Hepatocyte (in vitro differentiated cells): ENCODE measurements at places on chromosomes 3 and 15. TPM values are rescaled to one million over a fixed set of nuclear protein-coding genes. Genes with fewer than 3 reads are reported as not detected.
A peak's percentile ranks its signal among the peaks of the same experiment; 100 is the strongest.

- DNase-seq = peak; percentile 78
- no peaks in the 10 kb centered on the region for H3K36me3 ChIP-seq
- no peaks in the 10 kb centered on the region for H3K27me3 ChIP-seq
- H3K4me3 ChIP-seq = peak overlapping the region; percentile 76
- H3K4me1 ChIP-seq = peaks cover 16% of the 10 kb centered on the region
These were observed 386 bp downstream of the SQOR start for GRCh38 chr15:45635191-45635638.

GRCh38 chr3:182058488-182058887 lies 346.8 kb downstream of the SOX2 start:
- no peaks in the 10 kb centered on the region for H3K36me3 ChIP-seq
- no peaks in the 10 kb centered on the region for H3K27me3 ChIP-seq
- H3K4me1 ChIP-seq = no peaks in the 10 kb centered on the region
- H3K4me3 ChIP-seq = no peak overlapping the region
- DNase-seq = no peak

DNA sequence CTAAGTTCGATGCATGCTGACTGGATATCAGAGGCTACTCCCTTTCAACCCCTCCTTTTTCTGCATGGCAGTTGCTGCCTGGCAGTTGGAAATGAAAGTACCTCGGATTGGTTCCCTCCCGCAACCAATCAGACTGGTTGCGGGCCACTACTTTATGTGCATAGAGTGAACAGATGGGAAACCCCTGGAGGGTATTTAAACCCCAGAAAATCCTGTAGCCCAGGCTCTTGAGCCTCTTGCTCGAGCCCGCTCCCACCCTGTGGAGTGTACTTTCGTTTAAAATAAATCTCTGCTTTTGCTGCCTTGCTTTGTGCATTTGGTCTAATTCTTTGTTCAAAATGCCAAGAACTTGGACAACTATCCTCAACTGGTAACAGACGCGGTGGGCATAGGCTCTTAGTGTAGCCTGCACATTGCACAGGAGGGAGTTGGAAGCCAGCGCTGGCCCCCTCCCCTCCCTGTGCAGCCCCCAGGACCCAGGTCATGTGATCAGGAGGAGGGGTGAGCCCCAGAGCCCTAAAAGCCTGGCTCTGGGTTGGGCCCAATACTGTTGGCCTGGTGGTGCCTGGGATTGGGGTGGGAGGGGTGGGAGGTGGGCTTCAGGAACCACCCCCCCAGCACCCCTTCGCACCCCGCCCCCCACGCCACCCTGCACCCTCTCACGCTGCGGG lies 26.8 kb downstream of the RHCG start:
- DNase-seq = no peak
- peaks cover 18% of the 10 kb centered on the region for H3K27me3 ChIP-seq
- no peaks in the 10 kb centered on the region for H3K36me3 ChIP-seq
- no peaks in the 10 kb centered on the region for H3K4me1 ChIP-seq
- no peak overlapping the region for H3K4me3 ChIP-seq
- H3K27ac ChIP-seq = no peak overlapping the region

- no peaks in the 10 kb centered on the region for H3K4me1 ChIP-seq
- H3K36me3 ChIP-seq = no peaks in the 10 kb centered on the region
- H3K27me3 ChIP-seq = no peaks in the 10 kb centered on the region
- H3K4me3 ChIP-seq = no peak overlapping the region
These were observed 99.2 kb upstream of the PSMD6 start for GRCh38 chr3:64122476-64122875.

DNA sequence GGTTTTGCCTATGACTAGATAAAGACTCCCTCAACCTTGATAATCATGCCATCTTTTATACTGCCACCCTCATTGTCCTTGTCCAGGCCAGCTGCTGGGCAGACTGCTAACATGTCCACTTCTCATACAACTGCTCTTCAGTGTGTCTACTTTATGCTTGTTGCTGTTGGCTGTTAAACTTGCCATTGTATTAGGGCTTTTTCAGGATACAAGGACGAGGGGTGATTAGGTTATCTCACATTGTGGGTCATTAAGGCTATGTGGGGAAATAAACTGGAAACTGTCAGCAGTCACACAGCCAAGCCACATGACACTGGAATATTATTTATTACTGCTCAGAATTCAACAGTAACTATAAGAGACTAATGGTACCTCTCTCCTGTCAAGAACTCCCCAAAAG lies 36.1 kb downstream of the STARD9 start:
- H3K36me3 ChIP-seq = no peaks in the 10 kb centered on the region
- no peaks in the 10 kb centered on the region for H3K27me3 ChIP-seq
- no peak overlapping the region for H3K27ac ChIP-seq
- peaks cover 3% of the 10 kb centered on the region for H3K4me1 ChIP-seq
- no peak for DNase-seq

DNA sequence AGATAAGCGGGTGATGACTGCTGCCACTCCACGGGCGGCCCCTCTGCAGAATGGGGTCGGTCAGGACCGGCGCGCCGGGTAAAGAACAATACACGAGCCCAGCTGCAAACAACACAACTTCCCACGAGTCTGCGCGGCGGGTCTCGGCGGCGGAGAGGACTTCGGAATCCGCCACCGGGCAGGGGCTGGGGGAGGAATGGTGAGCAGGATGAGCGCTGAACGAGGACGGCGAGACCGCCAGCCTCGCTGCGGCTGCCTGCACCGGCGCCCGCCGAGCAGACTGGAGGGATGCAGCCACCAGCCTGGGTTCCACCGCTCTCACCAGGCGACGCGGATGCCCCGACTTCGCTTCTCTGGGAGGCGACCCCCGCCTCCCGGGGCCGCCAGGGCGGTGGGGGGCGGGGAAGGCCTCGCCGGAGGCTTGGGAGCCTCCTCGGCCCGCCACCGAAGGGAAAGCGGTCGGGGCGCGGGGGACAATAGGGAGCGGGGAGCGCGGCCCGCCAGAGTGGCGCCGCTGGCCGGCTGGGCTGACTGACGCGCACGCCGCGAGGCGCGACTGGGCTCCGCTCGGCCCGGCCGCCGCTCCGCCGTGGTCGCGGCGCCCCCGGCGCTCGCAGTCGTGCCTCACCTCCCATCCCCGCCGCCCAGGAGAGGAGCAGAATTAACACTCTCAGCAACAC lies 515 bp downstream of the ADAM10 start:
- H3K4me1 ChIP-seq = peaks cover 15% of the 10 kb centered on the region
- peak; percentile 78 for DNase-seq
- no peaks in the 10 kb centered on the region for H3K27me3 ChIP-seq
- peak overlapping the region; percentile 98 for H3K27ac ChIP-seq
- H3K4me3 ChIP-seq = peak overlapping the region; percentile 78

- DNase-seq = no peak
- no peaks in the 10 kb centered on the region for H3K27me3 ChIP-seq
- no peak overlapping the region for H3K4me3 ChIP-seq
- H3K27ac ChIP-seq = no peak overlapping the region
These were observed 70.3 kb upstream of the SMAD3 start for GRCh38 chr15:66994927-66995656.

GRCh38 chr3:64625381-64625780 lies 62.4 kb downstream of the ADAMTS9 start:
- H3K4me1 ChIP-seq = no peaks in the 10 kb centered on the region
- DNase-seq = no peak
- no peaks in the 10 kb centered on the region for H3K36me3 ChIP-seq

DNA sequence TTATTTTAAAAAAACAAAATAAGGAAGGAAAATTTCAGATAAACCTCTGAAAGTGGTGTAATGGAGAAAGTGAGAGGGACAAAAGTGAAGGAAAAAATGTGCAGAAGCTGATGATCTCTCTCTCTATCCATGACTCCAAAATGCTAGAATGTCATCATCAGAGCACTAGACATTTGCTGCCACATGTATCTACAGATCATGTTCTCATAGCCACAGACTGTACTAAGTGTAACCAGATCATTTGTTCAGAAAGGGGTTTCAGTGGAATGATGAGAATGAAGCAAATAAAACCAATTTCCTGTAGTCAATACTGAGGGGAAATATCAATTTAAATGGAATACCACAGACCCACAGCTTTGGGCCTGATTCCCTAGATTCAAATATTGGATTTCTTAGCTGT lies 104.3 kb upstream of the CHMP2B start:
- DNase-seq = no peak
- no peak overlapping the region for H3K27ac ChIP-seq
- H3K4me3 ChIP-seq = no peak overlapping the region
- H3K27me3 ChIP-seq = no peaks in the 10 kb centered on the region
- H3K36me3 ChIP-seq = no peaks in the 10 kb centered on the region

DNA sequence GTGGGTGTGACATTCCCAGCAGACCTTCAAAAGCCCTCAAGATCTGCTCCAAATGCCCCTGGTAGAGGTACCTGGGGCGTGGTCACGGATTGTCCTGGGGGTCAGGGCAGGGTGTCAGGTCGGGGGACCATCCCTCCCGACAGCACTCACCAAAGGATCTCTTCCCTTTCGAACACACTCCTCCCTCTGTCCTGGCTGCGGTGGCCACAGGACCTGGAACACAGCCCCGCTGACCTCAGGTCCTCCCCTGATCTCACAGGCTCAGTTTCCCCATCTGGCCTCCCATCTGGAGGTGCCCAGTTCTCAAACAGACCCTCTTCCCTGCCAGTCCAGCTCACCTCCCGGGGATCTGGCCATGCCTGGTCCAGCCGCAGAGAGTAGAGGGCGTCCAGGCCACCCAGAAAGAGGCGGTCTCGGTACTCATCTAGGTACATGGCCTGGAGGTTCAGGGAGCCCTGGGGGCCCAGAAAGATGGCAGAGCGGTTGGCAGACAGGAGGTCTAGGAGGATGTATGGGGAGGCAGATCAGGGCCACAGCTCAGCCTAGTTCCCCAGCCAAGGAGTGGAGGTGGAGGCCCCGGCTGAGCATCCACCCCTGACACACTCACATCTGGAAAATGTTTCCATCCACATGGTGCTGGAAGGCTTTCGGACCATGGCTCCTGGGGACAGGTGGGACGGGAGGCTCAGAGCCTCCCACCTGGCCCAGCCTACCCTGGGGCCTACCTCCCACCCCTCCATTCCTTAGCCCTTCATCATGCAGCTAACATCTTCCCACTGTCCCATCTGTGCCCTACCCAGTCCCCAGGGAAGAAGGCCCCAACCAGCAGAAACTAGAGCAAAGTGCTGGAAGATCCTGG lies 2.3 kb downstream of the SEMA3G start:
- no peaks in the 10 kb centered on the region for H3K36me3 ChIP-seq
- no peaks in the 10 kb centered on the region for H3K4me1 ChIP-seq
- H3K4me3 ChIP-seq = no peak overlapping the region
- H3K27me3 ChIP-seq = no peaks in the 10 kb centered on the region
- no peak overlapping the region for H3K27ac ChIP-seq
- no peak for DNase-seq

GRCh38 chr15:67372543-67372942 lies 118.0 kb downstream of the IQCH start:
- H3K4me3 ChIP-seq = no peak overlapping the region
- H3K36me3 ChIP-seq = no peaks in the 10 kb centered on the region
- no peak for DNase-seq
- no peak overlapping the region for H3K27ac ChIP-seq
- no peaks in the 10 kb centered on the region for H3K4me1 ChIP-seq
- no peaks in the 10 kb centered on the region for H3K27me3 ChIP-seq

- H3K27ac ChIP-seq = no peak overlapping the region
- no peaks in the 10 kb centered on the region for H3K36me3 ChIP-seq
- DNase-seq = no peak
- H3K4me3 ChIP-seq = no peak overlapping the region
These were observed 92.4 kb downstream of the MEGF11 start for GRCh38 chr15:66161108-66161507.

- H3K4me1 ChIP-seq = no peaks in the 10 kb centered on the region
- H3K27me3 ChIP-seq = peaks cover 10% of the 10 kb centered on the region
- DNase-seq = no peak
- H3K27ac ChIP-seq = no peak overlapping the region
- no peak overlapping the region for H3K4me3 ChIP-seq
These were observed 131.0 kb downstream of the RPLP1 start for GRCh38 chr15:69583626-69584025.

- no peak for DNase-seq
- H3K27ac ChIP-seq = no peak overlapping the region
- H3K27me3 ChIP-seq = no peaks in the 10 kb centered on the region
- H3K36me3 ChIP-seq = no peaks in the 10 kb centered on the region
- no peaks in the 10 kb centered on the region for H3K4me1 ChIP-seq
These were observed 232.3 kb downstream of the SNRPN start for GRCh38 chr15:25186906-25187645.

GRCh38 chr3:157094301-157094700 lies 65.6 kb downstream of the CCNL1 start:
- H3K27me3 ChIP-seq = no peaks in the 10 kb centered on the region
- H3K4me1 ChIP-seq = peaks cover 10% of the 10 kb centered on the region
- DNase-seq = no peak
- peak overlapping the region; percentile 50 for H3K27ac ChIP-seq
- H3K36me3 ChIP-seq = no peaks in the 10 kb centered on the region

DNA sequence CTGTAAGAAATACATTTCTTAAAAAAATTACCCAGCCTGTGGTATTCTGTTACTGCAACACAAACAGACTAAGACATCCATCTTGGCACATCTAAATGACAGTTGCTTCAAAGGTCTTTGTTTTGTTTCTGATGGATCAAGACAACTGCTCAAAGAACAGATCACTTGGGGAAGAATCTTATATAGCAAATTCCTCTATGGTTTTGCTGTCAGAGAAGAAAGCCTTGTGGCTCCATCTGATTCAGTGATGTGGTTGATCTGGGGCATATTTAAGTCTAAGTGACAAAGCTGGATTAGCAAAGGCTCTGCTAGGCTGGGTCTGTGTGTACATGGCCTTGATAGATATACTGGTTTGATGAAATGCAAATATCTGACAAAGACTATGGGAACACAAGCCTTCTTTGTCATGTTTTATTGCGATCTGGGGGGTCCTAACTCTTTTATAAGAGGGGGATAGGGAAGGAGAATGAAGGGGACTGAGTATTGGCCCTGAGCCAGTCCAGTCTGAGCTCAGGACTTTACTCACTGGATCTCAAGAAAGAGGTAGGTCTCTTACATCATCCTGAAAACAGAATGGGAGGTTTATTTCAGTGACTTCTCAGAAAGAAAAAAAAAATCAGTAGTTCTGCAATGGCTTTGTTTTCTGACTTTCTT lies 14.3 kb upstream of the LIMD1 start:
- no peak for DNase-seq
- H3K27ac ChIP-seq = no peak overlapping the region
- H3K4me1 ChIP-seq = peaks cover 10% of the 10 kb centered on the region
- H3K36me3 ChIP-seq = no peaks in the 10 kb centered on the region

- no peaks in the 10 kb centered on the region for H3K4me1 ChIP-seq
- H3K27me3 ChIP-seq = no peaks in the 10 kb centered on the region
- H3K36me3 ChIP-seq = no peaks in the 10 kb centered on the region
- no peak overlapping the region for H3K27ac ChIP-seq
- no peak overlapping the region for H3K4me3 ChIP-seq
- DNase-seq = no peak
These were observed 699.8 kb upstream of the GBE1 start for GRCh38 chr3:82461049-82461889.

The TMEM212 gene
- not detected in 2 replicates for total RNA-seq

The IL17RC gene
- total RNA-seq = 27.3 and 39.4 TPM in 2 replicates

The SLC9C1 gene
- 0.03 and 0.72 TPM in 2 replicates for total RNA-seq
